ENCODE measurements at places on chromosomes 4 and X. TPM values are rescaled to one million over a fixed set of nuclear protein-coding genes. Genes with fewer than 3 reads are reported as not detected.

DNA sequence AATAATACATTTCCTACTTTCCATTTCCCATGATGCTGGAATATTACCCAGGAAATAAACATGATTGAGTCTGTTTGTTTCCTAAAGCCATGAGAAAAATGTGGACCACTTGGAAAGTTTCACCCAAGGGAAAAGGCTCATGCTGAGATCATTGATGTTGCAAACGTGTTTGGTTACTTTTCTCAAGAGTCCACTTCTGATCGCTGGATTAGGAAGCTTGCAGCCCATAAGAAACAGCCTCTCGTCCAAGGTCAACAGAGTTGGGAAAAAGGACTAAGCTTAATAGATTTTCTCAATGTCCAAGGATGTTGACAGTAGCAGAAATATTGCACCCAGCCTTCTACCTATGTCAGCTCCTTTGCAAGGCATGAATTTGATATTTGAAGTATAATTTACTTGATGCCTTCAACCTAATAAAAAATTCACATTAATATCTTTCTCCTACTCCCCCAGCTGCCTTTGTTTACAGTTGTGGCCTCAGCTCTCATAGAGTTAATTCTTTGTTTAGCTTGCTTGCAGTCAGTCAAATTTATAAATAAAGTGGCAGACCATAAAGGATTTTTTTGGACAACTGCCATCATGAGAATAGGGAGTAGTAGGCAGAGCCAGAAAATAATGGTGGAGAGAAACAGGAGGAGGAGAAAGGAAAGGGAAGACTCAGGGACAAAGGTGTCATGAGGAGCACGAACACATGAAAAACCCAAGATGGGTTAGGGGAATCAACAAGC, 65.6 kb upstream of the BLTP1 start:
- DNase-seq, result no peak

- DNase-seq, result no peak
Measured at GRCh38 chrX:17167915-17168314, 207.1 kb upstream of the NHS start.

GRCh38 chrX:24169211-24169610, 19.7 kb downstream of the ZFX start:
- no peak for DNase-seq

GRCh38 chrX:84153538-84153937, 34.5 kb downstream of the RPS6KA6 start:
- no peak for DNase-seq

DNA sequence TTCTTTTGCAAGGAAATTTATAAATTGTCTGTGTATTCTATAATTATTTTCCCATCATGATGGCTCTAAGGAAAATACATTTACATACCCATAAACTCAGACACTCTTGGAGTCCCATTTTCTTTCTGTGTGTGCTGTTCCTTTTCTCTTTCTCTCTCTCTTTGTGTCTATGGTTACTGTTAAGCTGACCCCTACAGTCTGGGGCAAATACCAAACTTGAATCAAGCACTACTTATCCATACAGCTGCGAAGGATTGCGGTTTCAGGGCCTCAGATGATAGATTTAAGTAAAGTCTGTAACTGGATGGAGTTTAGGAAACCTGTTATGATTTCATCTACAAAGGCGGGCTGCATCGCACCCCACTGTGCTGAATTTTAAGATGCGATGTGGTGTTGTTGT, 150.2 kb downstream of the SHROOM3 start:
- no peak for DNase-seq

- no peak for DNase-seq
Measured at GRCh38 chrX:154374313-154375155, at the start of gene FLNA. Gene FLNA, minus strand, starts transcription at chrX:154374634. Its CDS starts 3,389 bp downstream, at chrX:154371245.

The ASMT gene
- polyA plus RNA-seq, result not detected

The KDR gene
- polyA plus RNA-seq, result not detected

All from AG04450 (cell line).